A549 treated with CpdA at 1 μM for 4 hours (cell line): ENCODE measurements at places on chromosomes 7 and 10. TPM values are rescaled to one million over a fixed set of nuclear protein-coding genes. Genes with fewer than 3 reads are reported as not detected.

The GSTK1 gene
- total RNA-seq: 107 to 120 TPM (median 118 TPM) in 5 replicates

The NPFFR1 gene
- total RNA-seq: not detected in 5 replicates

The STK32C gene
- total RNA-seq: 34.8 to 50.9 TPM (median 48.3 TPM) in 5 replicates

The WDR86 gene
- total RNA-seq: 0.09 to 0.26 TPM (median 0.15 TPM) in 5 replicates

The CAMK1D gene
- total RNA-seq: 6.3 to 8.0 TPM (median 7.6 TPM) in 5 replicates

The SNX10 gene
- total RNA-seq: 3.7 to 5.9 TPM (median 4.7 TPM) in 5 replicates

The SYT15B gene
- total RNA-seq: 2.6 to 4.2 TPM (median 3.0 TPM) in 5 replicates

The CALHM3 gene
- 0.21 to 0.63 TPM (median 0.36 TPM) in 5 replicates for total RNA-seq

The C10orf67 gene
- total RNA-seq: 0.05 to 0.22 TPM (median 0.10 TPM) in 3 of 5 replicates, not detected in the others

The C10orf62 gene
- total RNA-seq: 0.12 TPM in 1 of 5 replicates, not detected in the others

The GJD4 gene
- total RNA-seq: 0.09 TPM in 1 of 5 replicates, not detected in the others

The TMEM225B gene
- 0.75 to 1.4 TPM (median 1.1 TPM) in 5 replicates for total RNA-seq

The CNTNAP2 gene
- 0.03 TPM in 1 of 5 replicates, not detected in the others for total RNA-seq

The XRCC2 gene
- 3.9 to 8.3 TPM (median 5.3 TPM) in 5 replicates for total RNA-seq

The IGF2BP3 gene
- 17.7 to 29.1 TPM (median 21.1 TPM) in 5 replicates for total RNA-seq

The GBX1 gene
- total RNA-seq: not detected in 5 replicates

The ZC3HAV1 gene
- 28.0 to 34.8 TPM (median 29.4 TPM) in 5 replicates for total RNA-seq

The RTKN2 gene
- total RNA-seq: 0.79 to 1.4 TPM (median 0.89 TPM) in 5 replicates
